HS-5 (cell line): ENCODE measurements at places on chromosomes 5 and 9.

DNA sequence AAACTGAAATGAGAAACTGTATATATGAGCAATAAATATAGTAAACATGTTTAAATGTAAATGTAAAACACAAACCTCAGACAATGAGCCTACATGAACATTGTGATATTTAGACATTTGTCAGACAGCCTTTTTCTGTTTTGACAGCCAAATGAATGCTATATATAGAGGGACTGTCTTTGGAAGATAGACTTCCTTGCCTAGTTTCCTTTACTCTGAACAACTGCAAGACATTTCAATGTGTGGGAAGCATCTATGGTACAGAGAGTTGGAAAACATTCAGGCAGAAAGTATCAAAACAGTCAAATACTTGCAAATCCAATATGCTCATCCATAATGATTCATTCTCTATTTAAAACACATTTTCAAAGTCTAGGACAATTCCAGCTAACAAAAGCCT, 31.7 kb upstream of the TUSC1 start:
- DNase-seq: no peak

GRCh38 chr5:37737326-37738056, 102.3 kb downstream of the GDNF start:
- no peak for DNase-seq

- no peak for DNase-seq
Observed at GRCh38 chr5:150649108-150650020, 8.9 kb downstream of the SYNPO start.

DNA sequence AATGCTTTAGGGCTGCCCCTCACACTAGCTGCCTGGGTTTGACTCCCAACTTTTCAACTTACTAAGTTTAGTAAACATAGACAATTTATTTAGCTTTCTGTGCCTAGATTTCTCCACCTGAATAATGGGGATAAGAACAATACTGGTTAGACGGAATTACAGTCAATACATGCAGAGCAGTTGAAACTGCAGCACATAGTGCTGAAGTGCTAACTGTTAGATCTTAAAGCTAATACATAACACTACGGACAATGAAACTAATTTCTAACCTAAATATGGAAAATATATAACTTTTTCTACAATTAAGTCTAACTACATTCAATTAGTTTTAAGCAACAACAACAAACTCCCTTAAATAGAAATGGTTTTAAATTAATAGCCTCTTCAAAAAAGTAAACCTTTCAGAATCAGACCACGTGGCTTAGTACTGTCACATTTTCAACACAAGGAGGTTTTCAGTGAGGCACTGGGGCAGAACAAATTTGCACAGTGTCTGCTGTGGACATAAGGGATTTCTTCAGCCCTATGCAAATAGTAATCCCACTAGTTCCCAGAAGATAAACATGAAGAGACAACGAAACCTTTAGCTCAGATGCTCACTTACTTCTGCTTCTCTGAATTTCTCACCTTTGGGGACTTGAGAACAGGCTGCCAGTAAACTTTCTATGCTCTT, 293.4 kb downstream of the EDIL3 start:
- DNase-seq: no peak

- DNase-seq: no peak
Observed at GRCh38 chr5:174400461-174400860, 323.9 kb upstream of the MSX2 start.

GRCh38 chr5:88092358-88092757, 176.3 kb downstream of the TMEM161B start:
- no peak for DNase-seq

GRCh38 chr5:127092690-127093089, 19.4 kb upstream of the C5orf63 start:
- DNase-seq: no peak

DNA sequence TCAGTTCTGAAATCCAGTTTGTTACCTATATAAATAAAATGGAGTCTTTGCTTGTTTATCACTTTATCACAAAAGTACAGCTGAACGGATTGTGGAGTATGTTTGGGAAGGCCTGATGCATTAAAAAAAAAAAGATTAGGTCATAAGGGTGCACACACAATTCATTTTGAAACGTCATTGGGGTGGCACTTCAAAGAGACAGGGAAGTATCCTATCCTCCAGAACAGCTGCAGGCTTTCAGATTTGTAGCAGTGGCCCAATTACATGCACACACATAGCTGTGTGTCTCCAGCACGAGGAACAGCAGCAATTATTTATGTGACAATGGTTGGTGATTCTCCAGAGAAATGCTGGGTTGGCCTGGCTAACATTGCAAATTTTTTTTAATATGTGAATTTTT, 46.8 kb upstream of the FER start:
- no peak for DNase-seq

DNA sequence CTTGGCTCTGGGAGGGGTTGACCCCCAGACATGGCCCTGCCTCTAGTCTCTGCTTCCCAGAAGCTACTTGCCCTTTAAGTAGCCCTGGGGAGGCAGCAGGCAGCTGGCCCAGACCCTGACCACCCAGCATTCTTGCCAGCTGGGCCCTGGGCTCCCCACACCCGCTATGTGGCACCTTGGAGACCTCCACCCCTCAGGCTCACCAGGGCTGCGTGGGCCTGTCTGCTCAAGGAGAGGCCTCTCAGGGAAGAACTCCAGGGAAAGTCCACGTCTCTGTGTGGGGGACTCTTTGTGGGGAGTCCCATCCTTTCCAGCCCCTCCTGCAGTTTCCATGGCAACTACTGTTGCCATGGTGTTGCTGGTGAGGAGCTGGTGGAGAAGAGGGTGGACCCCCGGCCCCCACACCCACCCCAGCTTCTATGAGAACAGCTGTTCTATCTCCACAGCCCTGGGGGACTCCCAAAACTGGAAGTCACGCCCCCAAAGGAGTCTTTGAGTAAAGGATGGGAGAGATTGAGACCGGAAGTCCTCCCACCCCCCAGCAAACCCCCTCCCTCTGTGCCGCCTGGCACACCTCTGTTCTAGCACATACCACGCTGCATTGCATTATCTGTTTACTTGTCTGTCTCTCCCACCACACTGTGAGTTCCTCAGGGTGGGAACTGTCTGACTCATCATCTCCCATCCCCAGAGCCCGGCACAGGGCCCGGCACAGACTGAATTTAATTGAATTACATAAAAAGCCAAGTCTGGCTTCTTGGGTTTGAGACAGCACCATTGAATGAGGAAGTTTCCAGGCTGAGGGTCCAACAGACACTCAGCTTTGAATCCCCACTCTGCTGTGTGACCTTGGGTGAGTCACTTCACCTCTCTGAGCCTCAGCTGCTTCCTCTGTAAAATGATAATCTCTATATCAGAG, 12.6 kb downstream of the DNM1 start:
- no peak for DNase-seq
